ENCODE measurements at places on chromosomes 16 and 17.
A peak's percentile ranks its signal among the peaks of the same experiment; 100 is the strongest.

GRCh38 chr17:50668025-50668837, 33.5 kb downstream of the ABCC3 start:
- no peak for DNase-seq

- DNase-seq, result no peak
Measured at GRCh38 chr17:7233701-7234082, 625 bp downstream of the DVL2 start.

DNA sequence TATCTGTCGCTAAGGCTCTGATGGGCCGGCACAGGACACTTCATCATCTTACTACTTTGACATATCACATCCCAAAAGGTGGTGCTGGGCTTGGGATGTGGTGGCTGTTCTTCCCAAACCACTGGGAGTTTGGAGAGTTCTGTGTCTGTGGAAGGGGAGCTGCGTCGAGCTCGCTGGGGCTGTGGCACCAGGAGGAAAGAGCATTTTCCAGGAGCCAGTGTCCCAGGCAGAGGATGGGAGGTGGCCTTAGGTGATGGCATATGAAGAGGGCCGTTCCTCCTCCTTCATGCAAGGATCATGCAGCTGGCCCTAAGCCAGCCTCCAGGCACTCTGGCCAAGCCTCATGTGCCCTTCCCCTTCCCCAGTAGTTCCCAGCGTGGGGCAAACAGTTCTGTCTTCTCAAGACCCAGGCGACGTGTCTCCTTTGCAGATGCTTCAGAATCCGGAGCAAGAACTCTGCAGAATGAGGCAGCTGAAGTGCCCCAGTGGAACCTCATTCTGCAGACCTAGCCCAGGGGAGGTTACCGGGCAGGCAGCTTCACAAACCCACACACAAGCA, 89.4 kb upstream of the TNRC6C start:
- no peak for DNase-seq

GRCh38 chr17:59521465-59522126, 43.8 kb upstream of the DHX40 start:
- DNase-seq, result peak; percentile 76

DNA sequence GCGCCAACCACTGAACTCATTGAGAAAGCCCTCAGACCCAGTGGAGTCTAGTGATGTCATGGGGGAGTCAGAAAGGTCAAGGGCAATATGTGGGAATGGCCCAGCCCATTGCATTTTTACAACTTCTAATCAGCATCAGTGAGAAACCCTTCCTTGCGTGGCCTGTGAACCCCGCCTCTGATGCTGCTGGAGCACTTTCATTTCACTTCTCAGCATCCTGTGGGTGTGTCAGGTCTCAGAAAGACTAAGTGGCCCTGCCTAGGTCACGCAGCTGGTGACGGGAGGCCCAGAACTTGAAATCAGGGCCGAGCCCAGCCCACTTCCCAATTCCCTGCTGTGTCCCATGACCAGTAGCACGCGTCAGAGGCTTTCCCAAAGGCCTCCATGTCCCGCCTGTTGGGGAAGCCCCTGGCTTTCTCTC, 6.1 kb downstream of the DNAI2 start:
- no peak for DNase-seq

GRCh38 chr16:57680842-57681375, 12.8 kb downstream of the ADGRG3 start:
- DNase-seq, result no peak

DNA sequence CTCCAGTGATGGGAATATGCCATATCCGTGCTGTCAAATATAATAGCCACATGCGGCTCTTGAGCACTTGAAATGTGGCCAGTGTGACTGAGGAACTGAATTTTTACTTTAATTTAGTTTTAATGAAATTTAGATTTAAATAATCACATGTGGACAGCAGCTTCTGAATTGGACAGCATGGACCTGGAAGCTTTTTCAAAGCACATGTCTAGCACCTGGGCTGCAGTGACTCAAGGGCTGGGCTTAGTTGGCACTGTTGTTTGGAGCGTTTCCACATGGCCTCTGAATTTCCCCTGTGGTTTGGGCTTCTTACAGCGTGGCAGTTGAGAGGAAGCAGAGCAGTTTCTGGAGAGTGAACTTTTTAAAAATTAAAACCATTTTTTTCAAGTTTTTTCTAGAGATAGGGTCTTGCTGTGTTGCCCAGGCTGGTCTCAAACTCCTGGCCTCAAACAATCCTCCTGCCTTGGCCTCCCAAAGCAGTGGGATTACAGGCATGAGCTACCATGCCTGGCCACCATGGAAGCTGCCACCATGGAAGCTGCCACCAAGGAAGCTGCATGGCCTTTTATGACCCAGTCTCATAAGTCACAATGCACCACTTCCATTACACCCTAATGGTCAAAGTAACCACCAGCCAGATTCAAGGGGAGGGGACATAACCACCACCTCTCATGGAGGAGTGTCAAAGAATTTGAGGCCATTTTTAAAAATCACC, 6.7 kb upstream of the TOB1 start:
- no peak for DNase-seq

DNA sequence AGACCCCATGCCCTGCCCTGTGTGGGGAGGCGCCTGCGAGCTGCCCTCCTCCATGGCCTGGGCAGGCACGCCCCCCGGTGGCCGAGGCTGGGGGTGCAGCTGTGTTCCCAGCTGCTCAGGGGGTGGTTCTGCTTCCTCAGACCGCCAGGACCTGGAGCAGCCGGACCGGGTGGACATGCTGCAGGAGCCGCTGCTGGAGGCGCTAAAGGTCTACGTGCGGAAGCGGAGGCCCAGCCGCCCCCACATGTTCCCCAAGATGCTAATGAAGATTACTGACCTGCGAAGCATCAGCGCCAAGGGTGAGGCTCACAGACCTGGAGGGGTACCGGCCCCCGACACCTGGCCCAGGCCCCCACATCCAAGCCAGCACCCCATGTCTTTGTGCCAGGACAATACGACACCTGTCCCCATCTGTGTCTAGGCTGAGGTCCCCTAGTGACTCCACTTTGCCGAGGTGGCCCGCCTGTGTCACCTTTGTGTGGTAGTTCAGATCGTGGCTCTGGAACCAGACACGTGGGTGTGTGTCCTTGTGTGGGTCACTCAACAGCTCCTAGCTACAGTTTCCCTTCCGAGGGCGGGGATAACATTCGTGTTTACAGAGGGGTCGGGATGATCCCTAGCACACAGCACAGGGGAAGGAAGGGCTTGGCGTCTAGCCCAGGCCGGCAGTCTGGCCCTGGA, 9.3 kb downstream of the GJD3 start:
- peak; percentile 68 for DNase-seq

- DNase-seq, result no peak
Measured at GRCh38 chr16:817001-817906, 16.7 kb upstream of the GNG13 start.

DNA sequence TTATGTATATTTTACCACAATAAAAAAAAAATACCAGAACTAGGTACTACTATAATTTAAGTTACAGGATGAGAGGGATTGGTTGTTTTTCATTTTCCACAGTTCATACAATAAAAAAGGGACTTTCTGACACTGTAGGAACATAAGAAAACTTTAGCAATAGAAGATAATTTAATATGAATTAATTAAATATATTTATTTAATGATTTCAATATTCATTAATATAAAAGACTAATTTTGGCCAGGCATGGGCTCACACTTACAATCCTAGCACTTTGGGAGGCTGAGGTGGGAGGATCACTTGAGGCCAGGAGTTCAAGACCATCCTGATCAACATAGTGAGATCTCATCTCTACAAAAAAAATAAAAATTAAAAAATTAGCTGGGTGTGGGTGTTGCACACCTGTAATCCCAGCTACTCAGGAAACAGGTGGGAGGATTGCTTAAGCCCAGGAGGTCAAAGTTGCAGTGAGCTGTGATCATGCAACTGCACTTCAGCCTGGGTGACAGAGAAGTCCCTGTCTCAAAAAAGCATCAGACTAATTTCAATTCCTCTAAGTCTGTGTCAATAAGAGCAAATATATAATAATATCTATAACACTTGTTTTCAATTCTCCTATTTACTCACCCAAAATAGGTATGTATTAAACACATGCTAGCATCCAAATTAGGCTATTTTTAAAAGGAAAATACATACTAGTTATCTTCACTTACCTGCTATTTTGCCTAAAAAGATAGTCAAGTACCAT, 79.6 kb downstream of the BRIP1 start:
- no peak for DNase-seq

DNA sequence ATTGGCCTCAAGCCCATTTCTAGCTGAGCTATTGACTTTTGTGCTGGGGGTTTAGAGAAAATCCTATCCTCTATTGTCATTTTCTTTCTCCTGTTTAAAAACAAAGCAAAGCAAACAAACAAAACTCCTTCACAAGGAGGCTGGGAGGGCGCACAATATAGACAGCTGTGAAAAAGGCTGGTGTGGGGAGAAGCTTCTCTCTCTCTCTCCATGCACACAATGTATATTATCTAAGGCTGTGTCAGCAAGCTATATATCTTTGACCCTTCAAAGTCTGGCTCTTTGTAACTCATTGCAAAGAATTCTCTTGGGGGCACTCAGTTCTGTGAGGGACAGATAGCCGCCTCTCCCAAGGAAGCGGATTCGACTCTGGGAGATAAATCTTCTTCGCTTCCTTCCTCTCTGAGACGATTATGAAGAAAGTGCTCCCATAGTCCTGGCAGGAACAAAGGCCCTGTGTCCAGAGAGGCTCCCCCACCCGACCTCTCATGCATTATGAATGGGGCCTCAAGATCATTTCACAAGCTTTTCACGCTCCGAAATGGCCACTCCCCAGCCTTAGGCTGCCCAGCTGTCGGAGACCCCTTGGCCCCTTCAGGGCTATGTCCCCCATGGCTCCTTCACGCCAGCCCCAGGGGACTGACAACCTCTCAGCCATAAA, 33.2 kb upstream of the MEAK7 start:
- peak; percentile 38 for DNase-seq

DNA sequence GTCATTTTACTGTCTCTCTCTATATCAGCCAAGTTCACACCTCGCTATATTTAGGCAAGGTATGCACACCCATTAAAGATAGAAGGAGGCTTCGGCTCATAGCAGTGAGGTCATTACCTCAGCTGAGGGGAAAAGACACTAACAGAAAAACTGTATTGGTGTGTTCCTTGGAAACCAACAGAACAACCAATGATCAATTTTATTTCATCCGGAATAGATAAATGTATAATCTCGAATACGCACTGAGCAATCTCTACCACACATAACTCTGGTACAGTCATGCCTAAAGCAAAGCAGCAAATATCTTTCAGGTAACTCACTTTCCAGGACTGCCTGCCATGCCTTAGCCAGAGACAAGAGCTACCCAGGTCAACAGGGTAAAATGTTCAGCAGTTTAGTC, 109.9 kb upstream of the CORO6 start:
- peak; percentile 16 for DNase-seq

- no peak for DNase-seq
Measured at GRCh38 chr17:19991252-19991885, 13.7 kb upstream of the AKAP10 start.

DNA sequence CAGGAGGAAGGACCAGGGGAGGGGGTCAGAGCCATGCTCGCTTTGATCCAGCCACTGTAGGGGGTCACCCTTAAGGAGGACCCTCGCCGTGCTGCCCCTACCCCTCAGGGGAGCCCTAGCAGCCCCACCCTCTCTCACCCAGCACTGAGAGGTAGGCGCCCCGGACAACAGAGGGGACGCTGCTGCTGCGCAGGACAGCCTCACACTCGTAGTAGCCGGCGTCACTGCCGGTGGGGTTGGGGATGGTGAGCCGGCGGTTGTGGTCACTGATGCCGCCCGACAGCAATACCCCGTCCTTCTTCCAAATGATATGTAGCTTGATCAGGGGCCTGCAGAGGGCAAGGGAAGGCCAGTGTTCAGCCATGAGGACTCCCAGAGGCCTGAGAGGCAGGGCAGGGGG, 126.0 kb upstream of the CDC42EP4 start:
- no peak for DNase-seq

- peak; percentile 62 for DNase-seq
Measured at GRCh38 chr17:27578718-27579085, 52.3 kb upstream of the LGALS9 start.

DNA sequence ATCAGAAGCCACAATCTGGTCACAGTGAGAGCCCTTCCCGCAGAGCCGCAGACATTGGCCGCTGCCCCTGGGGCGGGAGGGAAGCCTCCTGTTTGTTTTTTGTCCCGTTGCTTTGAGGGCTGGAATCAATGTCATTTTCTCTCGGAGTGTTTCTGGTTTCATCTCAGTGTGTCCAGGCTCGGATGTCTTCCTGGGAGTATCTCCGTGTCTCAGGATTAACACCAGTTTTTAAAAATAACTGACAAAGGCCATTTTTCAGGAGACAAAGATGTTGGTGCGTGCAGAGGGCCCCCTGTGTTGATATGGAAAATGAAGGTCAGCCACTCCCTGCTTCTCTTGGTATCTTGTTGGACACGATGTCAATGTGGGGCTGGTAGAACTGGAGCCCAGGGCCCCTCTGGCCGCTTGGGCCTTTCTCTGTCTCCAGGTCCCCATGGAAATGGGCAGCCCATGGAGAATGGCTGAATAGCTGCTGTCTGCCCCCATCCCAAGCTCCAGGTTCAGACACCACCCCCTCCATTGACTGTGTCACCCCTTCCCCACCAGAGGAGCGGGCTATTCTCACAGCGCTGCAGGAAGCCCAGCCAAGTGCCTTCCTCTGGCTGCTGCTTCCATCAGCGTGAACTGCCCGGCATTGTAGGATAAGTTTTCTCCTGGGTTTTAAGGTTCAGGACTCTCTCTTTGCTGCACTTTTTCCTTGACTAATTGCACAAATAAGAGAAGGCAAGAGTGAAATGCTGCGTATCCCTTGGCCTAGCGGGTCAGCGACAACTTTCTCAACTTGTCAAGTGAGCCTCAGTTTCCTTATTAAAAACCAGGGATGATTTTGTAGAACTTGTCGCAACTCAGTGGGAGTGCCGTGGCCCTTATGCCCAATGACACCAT, 72.2 kb upstream of the METTL9 start:
- no peak for DNase-seq

GRCh38 chr17:81037798-81038733, 3.1 kb downstream of the BAIAP2 start:
- DNase-seq, result peak; percentile 18

- no peak for DNase-seq
Measured at GRCh38 chr16:19746561-19746960, 28.5 kb downstream of the IQCK start.

DNA sequence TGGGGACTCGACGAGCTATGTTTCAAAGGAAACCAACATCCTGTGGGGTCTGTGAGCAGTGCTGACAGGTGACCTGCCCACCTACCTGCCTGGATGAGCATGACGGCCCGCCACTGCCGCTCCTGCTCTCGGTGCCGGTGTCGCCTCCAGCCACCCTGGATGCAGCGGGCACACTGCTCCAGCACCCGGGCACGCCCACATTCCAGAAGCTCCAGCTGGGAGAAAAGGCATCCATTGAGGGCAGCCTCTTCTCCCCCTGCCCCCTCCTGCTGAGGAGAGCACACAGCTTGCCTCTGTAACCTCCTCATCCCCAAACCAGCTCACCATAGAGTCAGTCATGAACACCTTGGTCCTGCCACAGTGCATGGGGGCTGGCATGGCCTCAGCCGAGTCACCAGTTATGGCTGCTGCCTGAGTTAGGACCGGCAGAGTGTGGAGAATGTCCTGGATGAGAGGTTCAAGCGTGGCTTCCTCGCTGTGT, 14.3 kb downstream of the ZNHIT3 start:
- DNase-seq, result no peak

- DNase-seq, result peak; percentile 94
Measured at GRCh38 chr16:4271176-4272113, 1.4 kb downstream of the TFAP4 start.

- no peak for DNase-seq
Measured at GRCh38 chr17:75976175-75976848, 2.7 kb downstream of the ACOX1 start.
